ENCODE measurements at places on chromosomes 2 and 18.

- DNase-seq, result no peak
These were observed 317.3 kb upstream of the THUMPD2 start for GRCh38 chr2:40096360-40096759.

- DNase-seq, result peak; percentile 63
These were observed 37.7 kb upstream of the MEX3C start for GRCh38 chr18:51235009-51235789.

GRCh38 chr2:60717691-60718090, 38.4 kb upstream of the PAPOLG start:
- no peak for DNase-seq

DNA sequence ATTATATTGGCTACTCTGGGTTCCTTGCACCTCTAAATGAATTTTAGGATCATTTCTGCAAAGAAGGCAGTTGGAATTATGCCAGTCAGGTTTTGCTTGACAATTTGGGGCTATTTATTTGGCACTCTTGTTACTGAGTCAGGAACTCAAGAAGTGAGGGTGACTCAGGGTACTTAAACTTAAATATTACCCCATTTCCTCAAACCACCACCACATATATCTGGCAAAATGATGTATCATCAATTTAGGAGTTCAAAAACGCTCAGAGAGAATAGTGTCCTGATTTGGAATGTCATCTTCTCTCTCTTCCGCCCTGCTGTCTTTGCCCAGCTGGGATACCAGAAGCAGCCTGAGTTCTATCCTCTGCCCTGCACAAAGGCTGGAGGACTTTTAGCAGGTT, 2.4 kb upstream of the THNSL2 start:
- no peak for DNase-seq

DNA sequence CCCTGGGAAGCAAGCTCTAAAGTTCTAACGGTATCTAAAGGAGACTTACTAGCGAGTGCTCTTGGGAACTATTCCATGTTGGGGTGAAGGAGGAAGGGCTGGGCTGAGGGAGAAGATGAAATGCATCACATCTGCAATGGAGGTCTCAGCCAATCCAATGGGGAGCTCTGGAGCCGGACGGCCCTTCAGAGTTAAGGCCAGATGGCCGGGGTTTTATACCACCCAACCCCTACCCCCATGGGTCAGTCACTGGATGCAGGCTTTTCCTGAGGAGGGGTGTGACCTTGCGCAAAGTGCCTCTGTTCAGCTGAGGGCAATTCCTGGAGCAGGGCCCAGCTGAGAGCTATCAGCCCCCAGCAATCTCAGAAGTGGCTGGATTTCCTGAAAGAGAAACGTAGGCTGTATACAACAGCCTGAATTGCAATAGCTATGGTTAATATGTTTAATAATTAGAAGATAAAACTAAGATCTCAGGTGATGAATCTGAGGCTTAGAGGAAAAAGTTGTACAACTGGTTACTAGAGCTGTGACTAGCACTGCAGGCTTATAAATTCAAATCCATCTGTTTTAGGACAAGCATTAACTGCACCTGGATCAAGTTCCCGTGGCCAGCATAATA, 21.6 kb downstream of the EIPR1 start:
- DNase-seq, result no peak

DNA sequence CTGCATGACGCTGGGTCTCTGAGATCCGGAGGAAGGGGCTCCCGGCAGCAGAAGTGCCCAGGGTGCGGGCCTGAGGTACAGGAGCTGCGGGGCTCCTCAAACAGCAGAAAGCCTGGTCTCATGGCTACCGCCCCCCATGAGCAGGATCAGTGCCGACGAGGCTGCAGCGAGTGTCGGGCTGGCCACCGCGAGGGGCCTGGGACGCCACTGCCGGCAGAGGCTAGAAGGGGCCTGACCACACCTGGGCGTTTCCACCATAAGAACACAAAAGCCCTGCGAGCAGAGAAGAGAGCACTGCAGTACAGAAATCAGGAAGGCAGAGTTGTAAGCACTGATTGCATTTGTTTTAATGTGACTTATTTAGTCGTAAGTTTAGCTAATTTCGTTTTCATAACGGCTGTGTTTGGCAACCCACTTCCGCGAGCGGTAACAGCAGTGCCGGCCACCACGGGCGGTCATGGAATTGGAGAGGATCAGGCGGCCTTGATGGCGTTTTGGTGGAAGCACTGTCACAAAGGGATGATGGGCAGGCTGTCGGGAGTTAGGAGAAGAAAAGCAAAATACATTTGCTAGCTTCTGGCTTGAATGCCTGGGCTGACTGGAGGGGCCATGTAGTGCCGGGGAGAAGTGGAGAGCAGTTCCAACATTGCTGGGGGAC, 117.4 kb downstream of the HDAC4 start:
- DNase-seq, result no peak

DNA sequence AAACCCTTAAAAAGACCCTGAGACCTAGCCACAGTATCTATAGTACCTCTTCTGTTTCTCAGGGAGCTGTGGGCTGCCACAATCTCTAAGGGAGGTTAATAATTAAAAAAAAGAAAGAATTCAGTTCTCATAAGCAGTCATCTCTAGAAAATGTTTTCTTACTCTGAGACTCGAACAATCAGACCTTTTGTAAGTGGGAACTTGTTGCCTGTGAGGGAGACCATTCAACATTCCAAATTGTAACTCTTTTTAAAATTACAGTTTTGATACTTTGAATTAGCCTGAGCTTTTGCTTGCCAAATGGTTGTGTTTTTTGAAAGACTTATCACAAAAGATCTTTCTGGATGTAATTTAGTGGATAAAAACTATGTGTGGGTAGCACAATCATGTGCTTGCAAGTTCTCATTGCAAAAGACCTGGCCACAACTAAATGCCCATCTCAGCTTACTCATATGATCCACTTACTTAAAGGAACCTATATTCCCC, 33.3 kb downstream of the IL1R2 start:
- DNase-seq, result no peak

DNA sequence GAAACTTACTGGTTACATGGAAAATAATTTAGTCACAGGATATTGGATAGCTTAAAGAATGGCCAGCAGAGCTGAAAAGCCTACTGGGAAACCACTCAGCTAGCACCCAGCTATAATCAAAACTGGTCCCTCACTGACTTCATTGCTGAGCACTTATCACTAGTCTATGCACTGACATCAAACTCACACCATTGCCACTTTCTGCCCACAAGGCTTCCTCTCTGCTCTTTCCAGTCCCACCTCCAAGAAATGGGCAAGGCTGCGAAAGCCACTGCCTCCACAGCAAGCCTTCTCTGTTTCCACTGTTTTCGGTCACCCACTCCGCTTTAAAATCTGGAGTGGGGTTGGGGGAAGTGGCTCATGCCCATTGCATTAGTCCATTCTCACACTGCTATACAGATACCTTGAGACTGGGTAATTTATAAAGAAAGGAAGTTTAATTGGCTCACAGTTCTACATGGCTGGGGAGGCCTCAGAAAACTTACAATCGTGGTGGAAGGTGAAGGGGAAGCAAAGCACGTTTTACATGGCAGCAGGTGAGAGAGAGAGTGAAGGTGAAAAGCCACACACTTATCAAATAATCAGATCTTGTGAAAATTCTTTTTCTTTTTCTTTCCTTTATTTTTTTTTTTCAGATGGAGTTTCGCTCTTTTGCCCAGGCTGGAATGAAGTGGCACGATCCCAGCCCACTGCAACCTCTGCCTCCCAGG, 77.0 kb upstream of the CERS6 start:
- no peak for DNase-seq

DNA sequence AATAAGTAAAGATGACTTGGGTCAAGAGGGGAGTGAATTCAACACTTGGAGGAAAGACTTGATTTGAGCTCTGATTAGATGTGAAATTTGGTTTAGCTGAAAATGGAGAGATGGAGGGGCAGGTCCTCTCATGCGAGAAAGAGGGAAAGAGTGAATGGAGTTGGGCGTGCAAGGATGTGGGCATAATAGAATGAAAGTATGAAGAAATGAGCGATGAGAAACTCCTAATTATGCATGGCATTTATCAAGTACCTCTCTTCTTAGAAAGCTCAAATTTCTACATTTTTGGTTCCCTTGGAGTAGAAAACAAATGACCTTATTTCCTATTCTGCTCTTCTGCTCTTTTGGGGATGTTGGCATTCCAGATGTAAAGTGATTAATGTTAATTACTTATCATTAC, 161.5 kb downstream of the PHLPP1 start:
- no peak for DNase-seq

DNA sequence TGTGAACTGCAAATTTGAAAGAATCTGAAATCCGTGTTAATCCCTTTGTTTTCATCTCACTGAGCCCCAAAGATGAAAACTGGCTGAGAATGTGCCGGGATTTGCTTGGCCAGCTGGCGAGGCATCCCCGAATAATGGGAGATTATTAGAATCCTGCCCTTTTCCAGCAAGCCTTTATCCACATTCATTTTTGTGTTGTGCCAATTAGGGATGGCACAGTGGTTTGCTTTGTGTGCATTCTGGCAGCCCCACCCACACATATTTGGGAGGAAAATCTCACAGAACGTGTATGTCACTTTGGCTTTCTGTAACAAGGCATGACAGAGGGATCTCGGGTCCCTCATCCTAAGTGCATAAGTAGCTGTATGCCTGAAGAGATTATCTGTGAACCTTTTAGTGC, 405.8 kb upstream of the FAM98A start:
- no peak for DNase-seq

GRCh38 chr2:16279201-16279570, 338.8 kb downstream of the MYCN start:
- no peak for DNase-seq

GRCh38 chr2:217695033-217695520, 307.7 kb downstream of the TNS1 start:
- no peak for DNase-seq

GRCh38 chr2:215839816-215840215, 173.5 kb downstream of the MREG start:
- no peak for DNase-seq

DNA sequence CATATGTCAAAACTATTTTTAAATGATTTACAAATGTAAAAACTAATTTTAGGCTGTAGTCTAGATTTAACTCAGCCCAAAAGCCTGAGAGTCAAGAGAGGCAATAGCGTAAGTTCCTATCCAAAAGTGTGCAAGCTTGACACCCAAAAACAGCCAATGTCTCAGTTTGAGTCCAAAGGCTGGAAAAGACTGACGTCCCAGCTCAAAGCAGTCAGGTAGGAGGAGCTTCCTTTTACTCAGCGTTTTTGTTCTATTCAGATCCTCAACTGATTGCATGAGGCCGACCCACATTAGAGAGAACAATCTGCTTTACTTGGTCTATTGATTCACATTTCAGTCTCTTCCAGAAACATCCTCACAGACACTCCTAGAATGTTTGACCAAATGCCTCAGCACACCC, 51.8 kb downstream of the MYL12B start:
- DNase-seq, result no peak

GRCh38 chr2:108701208-108701607, 18.1 kb upstream of the RANBP2 start:
- no peak for DNase-seq

- no peak for DNase-seq
These were observed 14.5 kb upstream of the NCK2 start for GRCh38 chr2:105730170-105730569.

DNA sequence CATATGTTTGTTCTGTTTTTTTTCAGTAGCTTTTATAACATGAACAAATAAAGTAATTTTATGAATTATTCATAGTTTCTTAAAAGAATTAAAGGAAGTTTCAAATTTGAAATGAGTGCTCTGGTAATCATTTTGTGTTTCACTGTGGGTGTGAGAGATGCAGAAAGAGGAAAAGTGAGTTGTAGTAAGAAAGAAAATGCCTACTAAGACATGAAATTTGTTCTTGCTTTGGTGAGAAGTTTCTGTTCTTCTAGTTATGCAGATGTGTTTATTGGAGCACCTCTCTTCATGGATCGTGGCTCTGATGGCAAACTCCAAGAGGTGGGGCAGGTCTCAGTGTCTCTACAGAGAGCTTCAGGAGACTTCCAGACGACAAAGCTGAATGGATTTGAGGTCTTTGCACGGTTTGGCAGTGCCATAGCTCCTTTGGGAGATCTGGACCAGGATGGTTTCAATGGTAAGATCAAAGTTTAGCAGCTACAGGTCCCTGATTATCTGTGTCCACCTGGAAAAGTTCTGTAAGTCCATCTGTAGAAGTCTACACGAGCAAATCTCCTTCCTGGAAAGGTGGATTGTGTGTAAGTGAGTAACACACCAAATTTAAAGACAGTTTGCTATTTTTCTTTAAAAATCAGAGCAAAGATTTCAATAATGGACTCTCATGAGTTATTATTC, 51.4 kb downstream of the ITGAV start:
- no peak for DNase-seq

DNA sequence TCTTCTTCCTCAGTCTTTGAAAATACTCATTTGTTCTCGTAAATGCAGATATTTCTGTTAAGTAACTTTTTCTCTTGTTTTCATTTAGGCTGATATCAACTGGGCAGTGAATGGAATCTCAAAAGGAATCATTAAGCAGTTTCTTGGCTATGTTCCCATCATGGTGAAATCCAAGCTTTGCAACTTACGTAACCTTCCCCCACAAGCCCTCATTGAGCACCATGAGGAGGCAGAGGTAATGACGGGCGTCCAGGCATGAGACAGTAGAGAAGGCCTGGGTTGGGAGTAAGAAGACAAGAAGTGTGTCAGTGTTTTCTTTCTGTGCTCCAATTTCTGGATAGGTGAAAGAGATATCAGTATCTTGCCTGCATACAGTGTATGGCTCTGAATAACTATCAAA, 5.1 kb downstream of the POLR1B start:
- DNase-seq, result no peak

DNA sequence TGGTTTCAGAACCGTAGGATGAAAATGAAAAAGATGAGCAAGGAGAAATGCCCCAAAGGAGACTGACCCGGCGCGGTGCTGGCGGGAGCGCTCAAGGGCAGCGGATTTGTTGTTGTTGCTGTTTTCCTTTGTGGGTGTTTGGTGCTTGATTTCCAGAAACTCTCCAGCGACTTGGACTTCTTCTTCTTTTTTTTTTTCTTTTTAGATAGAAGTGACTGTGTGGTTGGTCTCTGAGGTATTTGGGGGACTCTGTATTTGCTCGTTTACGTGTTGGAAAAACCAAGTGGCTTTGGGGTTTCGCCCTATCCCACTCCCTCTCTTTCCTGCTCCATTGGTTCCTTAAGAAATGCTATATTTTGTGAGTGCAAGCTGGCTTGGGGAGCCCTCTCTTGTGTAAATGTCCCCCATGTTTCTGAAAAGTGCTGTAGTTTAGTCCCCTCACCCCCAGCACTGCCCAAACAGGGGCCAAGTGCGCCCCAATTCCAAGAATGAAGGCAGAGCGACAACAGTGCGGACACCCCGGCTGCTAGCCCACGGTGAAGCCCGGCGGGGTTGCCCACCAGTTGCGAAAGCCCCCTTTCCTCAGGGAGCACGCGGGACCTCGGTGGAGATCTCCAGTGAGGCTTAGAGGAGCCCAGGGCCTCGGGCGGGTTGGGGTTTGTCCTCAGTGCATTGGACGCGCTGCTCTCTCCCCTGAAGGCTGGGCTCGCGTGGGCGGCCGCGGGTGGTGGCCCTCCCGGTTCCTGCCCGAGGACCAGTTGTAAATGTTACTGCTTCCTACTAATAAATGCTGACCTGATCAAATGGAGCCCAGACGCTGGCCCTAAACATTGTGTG, 1.8 kb downstream of the HOXD9 start:
- DNase-seq, result no peak

GRCh38 chr18:10290638-10291235, 163.7 kb upstream of the APCDD1 start:
- DNase-seq, result no peak

- DNase-seq, result no peak
These were observed 195.6 kb downstream of the TMX3 start for GRCh38 chr18:68519336-68519735.

Measured in activated CD8-positive, alpha-beta memory T cell treated with anti-CD3 and anti-CD28 coated beads for 24 hours (primary cell).